NCI-H1694 (cell line): ENCODE measurements at places on chromosomes 2 and 18.

DNA sequence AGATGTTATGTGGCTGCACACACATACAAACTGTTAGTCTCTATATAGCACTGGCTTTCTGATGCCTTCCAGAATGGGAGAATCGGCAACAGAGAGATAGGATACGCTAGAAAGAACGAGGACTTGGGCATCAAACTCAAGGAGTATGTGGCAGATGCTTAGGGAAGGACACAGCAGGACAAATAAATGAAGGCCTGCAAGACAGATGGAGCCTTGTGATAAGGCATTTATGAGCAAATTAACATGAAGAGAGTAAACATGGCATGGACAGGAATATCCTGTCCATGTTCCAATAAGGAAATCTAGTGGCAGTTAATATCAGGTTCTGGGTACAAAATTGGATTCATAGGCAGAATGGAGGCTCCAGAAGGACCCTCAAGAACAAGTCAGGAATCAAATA is 136.9 kb downstream of the SLC4A10 start:
- DNase-seq, result no peak

GRCh38 chr18:69957747-69958146 is 10.1 kb upstream of the CD226 start:
- DNase-seq, result no peak

GRCh38 chr2:141317986-141318385 is 812.8 kb downstream of the LRP1B start:
- DNase-seq, result no peak

- DNase-seq, result no peak
These were observed 168.6 kb downstream of the SLC8A1 start for GRCh38 chr2:40283111-40283909.
